ENCODE measurements at places on chromosomes 4 and X.

DNA sequence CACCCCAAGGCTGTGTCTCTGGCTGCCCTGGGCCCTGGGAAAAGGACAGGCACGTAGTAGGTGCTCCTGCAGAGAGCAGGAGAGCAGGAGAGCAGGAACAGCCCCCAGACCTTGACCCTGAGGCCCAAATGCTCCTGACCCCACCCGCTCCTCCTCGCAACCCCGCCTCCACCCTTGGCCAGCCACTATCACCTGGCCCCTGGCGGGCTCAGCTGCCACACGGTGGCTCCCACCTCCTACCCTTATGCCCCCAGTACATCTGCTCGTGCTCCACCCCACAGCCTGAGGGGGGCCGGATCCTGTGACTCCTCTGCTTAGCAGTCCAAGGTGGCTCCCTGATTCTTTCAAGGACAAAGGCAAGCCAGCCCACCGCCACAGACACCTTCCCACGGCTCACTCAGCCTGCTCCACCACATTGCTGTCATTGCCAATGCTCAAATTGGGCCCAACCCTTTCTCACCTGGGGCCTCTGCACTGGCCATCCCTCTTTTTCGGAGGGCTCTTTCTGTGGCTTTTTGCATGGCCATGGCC lies 5.4 kb upstream of the HAUS7 start:
- no peak for DNase-seq

DNA sequence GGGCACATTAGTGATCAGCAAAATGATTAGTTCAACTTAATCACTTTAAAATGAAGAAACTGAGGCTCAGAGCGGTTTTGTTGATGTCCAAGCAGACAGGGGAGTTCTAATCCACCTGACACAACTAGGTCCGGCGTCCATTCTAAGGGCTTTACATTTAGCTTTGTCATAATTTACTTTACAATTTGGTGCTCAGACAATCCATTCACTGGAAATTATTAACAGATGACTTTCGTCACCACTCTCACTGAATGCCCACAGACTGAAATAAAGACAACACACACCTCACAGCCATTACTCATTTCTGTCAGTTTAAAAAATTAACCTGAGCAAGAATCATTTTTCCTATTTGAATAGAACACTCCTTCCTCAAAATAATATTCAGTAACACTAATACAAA lies 10.8 kb downstream of the NR3C2 start:
- DNase-seq: no peak

DNA sequence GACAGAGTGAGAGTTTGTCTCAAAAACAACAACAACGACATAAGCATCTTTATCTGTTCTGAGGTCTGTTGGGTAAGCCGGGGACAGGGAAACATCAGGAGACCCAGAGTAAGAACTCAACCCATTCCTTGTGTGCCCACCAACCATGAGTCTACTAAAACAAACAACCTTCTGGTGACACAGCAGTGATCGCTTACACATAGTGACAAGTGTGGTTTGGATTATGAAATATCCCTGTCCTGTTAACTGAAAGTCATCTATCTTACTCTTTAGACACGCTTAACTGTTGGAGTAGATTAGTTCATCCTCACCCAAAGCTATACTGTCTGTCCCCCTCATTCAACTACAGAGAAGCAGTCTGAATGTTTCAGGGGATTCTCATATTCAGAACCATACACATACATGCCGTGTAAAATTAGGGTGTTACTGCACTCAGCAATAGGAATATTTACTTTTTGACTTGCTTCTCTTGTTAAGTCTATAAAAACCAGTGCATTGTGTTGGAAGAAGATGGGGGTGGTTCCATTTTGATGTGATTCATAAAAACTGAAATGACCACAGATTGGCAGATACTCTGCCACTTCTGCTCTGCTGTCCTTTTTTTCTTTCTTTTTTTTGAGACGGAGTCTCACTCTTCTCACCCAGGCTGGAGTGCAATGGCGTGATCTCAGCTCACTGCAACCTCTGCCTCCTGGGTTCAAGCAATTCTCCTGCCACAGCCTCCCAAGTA lies 27.4 kb downstream of the PHKA2 start:
- no peak for DNase-seq

DNA sequence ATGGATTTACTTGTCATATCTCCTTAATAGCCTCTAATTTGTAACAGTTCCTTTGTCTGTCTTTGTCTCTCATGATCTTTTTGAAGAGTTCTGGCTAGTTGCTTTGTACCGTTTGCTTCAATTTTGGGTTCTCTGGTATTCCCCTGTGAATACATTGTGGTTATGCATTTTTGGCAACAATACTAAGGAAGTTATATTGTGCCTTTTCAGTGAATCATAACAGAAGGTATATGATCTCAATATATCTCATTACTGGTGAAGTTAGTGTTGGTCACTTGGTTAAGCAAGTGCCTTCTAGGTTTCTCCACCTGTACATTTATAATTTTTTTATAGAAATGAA lies 48.6 kb downstream of the DCLK2 start:
- DNase-seq: no peak

GRCh38 chrX:40327085-40327484 lies 229.3 kb upstream of the BCOR start:
- no peak for DNase-seq

DNA sequence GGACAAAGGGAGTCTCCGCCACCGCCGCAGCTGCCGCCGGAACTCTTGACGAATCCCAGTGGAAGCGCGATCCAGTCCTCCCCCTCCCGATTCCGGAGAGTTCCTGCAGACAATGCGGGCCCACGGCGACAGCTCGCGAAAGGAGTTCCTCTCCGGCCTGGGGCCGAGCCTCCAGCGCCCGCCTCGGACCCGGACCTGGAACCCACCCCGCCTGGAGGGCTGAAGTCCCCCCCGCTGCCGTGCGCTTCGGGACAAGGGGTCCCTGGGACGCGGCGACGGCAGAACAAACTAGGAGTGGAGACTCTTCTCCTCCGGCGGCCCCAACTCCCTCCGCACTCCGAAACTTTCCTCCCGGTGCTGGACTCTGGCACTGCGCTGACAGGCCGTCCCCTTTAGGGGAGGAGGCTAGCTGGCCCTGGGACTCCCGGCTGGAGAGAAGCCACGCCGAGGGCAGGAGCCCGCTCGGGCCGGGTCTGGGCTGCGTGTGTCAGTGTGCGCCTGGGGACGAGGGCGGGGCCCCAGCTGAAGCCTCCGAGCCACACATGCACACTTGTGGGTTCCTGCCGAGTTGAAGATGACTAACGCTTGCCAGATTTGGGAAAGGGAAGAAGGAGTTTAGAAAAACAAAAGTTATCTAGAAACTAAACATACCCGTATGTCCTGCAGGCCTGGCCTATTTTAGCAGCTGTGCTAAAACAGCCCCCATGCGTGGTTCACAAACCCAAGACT lies at the start of gene ANTXR2:
Gene ANTXR2 (minus strand): TSS at position 486 of the 729 bp plus-strand sequence. CDS start 669 bp downstream, outside the sequence.
- peak; percentile 78 for DNase-seq

- no peak for DNase-seq
Measured at GRCh38 chrX:65948103-65948502, 91.8 kb downstream of the VSIG4 start.

DNA sequence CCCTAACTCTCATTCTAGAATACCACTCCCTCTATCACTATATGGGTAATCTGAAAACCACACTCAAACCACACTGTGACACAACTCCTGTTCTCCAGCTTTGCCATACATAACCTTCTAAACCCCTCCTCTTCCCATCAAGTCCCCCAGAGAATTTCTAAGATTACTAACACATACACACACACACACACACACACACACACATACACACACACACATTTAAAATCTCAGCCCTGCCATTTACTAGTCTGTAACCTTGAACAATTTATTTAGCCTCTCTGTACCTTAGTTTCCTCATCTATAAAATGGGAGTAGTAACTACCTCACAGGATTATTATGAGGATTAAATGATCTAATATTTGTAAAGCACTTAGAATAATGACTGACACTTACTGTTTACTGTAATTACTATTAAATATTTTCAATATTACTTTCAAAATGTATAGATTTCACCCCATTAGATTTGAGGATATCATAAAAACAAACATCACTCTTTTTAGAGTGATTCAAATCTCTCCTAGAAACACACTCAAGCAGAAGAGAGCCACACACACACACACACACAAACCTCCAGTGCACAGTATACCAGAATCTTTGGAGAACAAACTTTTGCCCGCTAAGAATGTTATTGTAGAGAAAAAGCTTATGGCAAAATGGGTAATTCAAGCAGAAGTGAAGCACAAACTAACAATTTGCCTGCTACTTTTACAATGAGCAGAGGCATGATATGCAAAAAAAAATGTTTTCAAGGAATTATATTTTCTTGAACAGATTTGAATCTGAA lies 3.8 kb downstream of the ANKRD50 start:
- DNase-seq: no peak

DNA sequence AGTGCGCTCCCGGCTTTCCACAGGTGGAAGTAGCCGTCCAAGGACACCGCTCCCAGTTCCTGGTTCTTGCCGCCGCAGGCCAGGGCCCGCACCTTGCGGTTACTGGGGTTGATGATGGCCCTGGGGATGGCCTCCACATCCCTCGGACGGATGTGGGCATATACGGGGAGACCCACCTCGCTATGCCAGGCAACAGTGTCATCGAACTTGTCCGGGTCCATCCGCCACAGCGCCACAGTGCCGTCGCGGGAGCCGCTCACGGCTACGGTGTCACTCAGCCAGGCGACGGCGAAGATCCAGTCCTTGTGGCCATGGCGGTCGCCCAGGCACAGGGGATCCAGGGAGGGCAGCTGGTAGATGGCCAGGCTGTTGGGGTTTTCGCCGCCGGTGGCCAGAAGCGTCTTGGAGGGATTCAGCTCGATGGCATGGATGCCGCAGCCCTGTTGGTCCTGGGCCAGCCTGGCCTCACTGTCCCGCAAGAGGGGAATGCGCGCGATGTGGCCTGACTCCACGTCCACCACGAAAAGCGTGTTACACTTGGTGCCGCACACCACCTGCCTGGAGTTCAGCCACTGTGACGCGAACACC lies 795 bp downstream of the DCAF12L1 start:
- DNase-seq: no peak

DNA sequence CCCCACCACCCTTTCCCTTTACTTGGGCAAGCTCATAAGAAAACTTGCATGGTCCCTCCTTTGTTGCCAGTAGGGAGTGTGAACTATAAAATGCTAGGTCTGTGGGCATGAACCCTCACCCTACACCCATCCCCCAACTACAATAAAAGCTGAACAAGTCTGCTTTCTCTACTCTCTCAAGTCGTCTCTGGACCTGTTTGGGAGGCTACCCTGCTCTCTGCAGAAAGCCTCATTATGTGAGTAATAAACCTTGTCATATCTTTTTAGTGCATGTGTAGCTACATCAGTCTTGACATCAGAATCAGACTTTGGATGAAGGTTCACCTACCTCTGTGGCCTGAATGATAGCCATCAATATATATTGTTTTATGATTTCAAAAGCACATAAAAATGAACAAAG lies 155.4 kb upstream of the FAM241A start:
- DNase-seq: no peak

- DNase-seq: no peak
Measured at GRCh38 chrX:39836802-39837420, 260.8 kb downstream of the BCOR start.

- no peak for DNase-seq
Measured at GRCh38 chrX:39757971-39758370, 339.8 kb downstream of the BCOR start.

- DNase-seq: peak; percentile 22
Measured at GRCh38 chr4:6116696-6117285, 83.6 kb downstream of the JAKMIP1 start.

DNA sequence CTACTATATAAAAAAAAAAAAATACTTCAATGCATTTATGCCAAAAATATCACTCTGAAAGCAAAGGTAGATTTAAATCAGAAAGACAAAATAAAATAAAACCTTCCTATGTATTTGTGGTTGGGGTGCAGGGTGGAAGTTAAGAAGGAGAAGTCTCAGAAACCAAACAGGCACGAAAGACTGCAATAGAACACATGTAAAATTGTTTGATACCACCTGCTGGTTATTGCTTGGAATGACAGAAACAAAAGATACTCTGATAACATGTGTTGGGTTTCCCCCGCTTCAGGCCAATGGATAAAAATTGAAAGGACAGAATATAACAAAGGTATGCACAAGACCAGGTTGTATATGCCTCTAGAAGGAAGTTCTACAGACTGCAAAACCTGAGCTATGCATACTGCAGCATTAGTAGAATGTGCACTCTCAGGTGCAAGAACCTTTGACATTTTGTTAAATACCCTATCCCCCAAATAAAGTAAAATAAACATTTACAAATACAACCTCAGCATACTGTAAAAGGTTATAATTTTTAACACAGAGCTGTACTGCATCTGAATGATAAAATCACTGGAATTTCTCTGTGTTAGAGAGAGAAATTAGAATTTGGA lies 118.8 kb downstream of the GABRA2 start:
- no peak for DNase-seq

GRCh38 chr4:101222156-101222845 lies 125.0 kb downstream of the PPP3CA start:
- DNase-seq: no peak

DNA sequence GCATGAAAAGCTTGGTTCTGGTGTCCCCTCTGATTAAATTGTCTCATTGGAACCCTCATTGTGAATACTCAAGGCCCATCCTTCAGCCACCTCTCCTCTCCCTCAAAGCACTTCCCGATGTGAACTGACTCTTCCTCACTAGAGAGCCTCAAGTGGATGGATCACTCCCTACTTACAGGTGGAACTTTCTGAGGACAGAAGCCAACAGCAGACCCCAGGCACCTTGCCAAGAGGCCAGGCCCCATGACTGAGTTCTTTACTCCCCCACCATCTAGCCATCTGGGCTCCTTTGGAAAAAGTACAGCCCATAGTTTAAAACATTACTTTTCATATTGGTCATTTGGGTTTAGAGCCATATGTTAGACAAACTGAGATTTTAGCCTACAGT lies 224.1 kb downstream of the SHROOM3 start:
- no peak for DNase-seq

DNA sequence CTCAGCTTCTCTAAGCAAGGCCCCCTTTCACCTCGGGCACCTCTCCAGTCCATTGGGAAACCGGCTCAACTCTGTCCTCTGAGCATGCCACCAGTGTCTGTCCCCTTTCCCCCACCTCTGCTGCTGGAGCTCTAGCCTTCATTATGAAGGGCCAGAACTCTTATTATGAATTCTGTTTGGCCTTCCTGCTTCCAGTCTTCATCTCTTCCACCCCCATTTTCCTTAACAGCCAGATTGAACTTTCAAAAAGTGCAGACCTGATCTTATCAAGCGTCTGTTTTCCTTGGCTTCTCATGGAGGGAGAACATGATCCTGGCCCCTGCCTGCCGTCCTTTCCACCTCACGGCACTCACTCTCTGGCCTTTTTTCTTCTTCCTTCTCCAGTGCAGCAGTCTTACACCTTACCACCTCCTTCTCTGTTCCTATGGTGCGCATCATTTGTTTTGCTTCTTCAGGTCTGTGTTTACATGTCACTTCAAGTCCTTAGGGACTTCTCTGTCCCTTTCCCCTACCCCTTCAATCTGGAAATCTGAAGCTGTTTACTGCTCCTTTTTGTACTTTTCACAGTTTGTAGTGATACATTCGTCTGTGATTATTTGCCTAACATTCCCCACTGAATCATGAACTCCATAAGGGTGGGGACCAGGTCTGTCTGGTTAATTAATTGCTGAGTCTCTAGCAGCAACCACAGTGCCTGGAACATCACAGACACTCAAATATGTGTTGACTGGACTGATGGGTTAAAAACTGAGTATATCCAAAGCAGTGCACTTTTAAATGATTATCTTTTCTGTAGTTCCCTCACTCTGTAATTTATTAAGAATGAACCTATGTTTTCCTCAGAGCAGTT lies 55.8 kb downstream of the FNIP2 start:
- no peak for DNase-seq
